NCI-H1436 (cell line): ENCODE measurements at places on chromosomes 16 and 17.
A peak's percentile ranks its signal among the peaks of the same experiment; 100 is the strongest.

GRCh38 chr17:37735165-37735564 is 9.7 kb downstream of the HNF1B start:
- no peak for DNase-seq

DNA sequence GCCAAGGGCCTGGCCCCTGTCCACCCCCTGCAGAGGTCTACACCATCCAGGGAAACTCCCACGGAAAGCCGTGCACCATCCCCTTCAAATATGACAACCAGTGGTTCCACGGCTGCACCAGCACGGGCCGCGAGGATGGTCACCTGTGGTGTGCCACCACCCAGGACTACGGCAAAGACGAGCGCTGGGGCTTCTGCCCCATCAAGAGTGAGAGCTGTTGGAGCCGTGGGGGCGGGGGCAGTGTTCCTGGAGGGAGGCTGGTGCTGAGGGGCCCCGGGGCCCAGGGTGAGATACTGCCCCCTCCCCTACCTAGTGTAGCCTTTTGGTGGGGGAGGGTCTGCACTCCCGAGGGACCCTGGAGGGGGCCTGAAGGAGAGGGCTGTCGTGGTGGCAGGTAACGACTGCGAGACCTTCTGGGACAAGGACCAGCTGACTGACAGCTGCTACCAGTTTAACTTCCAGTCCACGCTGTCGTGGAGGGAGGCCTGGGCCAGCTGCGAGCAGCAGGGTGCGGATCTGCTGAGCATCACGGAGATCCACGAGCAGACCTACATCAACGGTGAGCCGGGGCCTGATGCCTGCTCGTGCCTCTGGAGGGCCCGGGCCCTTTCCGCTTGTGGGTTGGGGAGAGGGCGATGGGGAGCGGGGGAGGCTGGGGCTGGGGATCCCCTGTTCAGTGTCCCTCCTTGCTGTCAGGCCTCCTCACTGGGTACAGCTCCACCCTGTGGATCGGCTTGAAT is 38.8 kb downstream of the MRC2 start:
- no peak for DNase-seq

GRCh38 chr17:64627797-64628196 is 34.3 kb downstream of the SMURF2 start:
- DNase-seq = no peak

DNA sequence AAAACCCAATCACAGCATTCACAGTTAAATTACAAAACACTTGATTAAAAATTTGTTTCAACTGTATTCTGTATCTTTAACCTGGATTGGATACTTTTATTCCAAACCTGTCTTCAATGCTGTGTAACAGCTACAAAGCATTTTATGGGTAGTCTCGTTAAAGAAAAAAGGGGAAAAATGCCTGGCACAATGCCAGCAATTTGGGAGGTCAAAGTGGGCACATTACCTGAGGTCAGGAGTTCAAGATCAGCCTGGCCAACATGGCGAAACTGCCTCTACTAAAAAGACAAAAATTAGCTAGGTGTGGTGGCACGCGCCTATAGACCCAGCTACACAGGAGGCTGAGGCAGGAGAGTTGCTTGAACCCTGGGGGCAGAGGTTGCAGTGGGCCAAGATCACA is 4.0 kb downstream of the GNA13 start:
- DNase-seq = no peak

DNA sequence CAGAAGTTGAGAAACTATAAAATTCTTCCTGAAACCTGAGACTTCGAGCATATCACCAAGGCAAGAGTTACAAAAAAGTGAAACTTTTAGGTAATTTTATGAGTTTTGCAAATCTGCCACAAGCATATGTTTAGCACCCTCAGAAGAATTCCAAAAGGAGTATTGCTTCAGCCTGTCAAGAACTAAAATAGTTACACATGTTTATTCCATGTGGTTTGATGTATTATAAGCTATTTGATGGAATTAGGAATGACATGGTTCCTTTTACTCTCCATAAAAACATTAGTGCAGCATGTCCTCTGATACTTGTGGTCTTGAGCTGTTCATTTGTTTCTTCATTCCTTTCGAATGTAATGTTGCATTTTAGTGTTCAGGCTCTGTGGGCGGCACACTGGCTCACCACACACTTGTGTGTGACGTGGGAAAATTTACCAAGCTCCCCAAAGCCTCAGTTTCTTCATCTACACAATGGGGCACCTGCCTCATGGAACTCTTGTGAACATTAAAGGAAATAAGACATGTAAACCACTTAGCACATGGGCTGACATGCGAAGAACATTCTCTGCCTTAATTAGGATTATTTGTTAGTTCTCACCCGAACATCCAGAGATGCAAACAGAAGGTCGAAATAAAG is 204.2 kb upstream of the FOXF1 start:
- DNase-seq = no peak

GRCh38 chr16:49811644-49812334 is 44.1 kb downstream of the ZNF423 start:
- DNase-seq = no peak

- DNase-seq = no peak
Observed at GRCh38 chr17:47257651-47258339, 4.2 kb downstream of the ITGB3 start.

GRCh38 chr17:80063830-80064585 is 27.6 kb downstream of the CCDC40 start:
- no peak for DNase-seq

- no peak for DNase-seq
Observed at GRCh38 chr16:3304370-3304769, 860 bp downstream of the TIGD7 start.

DNA sequence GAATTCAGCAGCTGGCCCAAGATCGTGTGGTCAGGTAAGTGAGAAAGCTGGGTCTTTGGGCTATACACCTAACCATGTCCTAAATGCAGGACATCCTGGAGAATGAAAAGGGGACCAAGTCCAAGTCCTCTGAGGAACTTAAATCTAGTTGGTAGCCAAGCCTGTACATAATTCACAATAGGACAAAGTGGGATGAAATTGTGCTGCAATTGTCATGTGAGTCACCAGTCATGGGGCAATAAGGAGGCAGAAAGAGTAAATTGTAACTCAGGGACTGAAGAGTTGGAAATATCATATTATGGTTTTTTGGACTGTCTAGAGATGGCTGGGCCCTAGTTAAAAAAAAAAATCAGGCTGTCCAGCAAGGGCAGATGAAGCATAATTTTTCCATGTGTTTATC is 202.6 kb downstream of the CYLD start:
- no peak for DNase-seq

DNA sequence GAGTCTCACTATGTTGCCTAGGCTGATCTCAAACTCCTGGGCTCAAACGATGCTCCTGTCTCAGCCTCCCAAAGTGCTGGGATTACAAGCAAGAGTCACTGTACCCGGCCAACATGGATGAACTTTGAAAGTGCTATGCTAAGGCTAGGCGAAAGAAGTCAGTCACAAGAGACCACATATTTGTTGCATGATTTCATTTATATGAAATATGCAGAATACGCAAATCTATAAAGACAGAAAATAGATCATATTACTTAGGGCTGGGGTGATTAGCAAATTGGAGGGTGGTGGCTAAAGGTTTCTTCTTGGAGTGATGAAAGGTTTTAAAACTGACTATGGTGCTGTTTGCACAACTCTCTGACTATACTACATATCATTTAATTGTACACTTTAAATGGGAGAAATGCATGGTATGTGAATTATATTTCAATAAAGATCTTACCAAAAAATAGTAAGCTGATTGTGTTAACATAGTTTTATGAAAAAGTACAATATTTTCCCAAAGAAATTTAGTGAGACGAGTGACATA is 1.2 kb upstream of the FLYWCH1 start:
- DNase-seq = no peak

DNA sequence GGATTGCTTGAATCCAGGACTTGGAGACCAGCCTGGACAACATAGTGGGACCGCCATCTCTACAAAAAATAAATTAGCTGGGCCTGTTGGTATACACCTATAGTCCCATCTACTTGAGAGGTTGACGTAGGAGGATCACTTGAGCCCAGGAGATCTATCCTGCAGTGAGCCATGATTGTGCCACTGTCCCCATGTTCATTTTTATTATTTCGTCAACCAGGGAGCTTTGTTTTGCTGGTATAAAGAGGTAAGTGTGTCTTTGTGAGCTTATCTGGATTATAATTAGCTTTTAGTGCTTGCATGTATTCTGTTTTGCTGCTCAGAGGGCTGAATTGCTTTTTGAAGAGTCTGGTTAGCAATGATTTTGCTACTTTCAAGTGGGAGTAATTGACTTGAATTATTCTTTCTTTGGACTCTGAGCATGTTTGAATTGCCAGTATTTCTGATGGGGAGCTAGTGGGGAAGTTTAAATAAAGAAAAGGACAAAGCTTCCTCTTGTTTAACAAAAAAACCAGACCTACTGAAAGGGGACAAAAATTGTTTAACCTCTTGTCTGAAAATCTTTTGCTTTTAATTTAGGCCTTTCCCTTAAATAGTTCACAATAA is 31.6 kb upstream of the BCAS3 start:
- DNase-seq = peak; percentile 91

DNA sequence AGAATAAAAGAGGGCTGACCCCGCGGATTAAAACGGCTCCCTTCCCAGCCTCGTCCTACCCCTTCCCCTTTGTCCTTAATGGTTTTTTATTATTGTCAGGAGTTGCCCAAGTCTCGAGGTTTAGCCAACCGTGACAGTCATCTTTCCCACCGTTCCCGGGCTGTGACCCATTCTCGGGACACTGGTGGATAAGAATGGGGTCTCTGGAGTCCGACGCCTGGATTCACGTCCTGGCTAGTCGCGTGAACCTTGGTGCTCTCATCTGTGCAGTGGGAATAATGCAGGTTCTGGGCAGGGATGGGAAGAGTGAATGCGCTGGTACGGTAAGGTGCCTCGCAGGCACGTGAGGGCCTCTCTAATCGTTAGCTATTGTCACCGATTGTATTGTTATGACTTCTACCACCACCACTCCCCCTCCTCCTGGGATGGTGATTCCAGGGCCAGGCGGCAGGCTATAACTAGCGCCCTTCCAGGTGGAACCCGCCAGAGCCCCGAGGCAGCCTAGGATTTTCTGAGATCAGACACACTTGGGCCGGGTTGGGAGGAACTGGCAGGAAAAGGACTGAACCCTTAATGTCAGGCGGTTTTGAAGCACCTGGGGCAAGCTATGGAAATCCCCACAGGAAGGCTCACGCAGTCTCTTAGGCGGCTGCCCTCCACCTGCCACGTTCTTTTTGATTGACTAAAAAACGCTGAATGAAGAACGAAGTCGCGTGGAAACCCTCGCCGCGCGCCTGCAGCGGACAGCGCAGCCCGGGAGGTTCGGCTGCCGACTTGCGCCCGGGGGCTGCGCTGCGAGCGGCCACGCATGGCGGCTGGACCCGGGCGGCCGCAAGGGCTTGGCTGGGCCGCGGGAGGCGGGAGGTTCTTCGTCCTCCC is 2.7 kb downstream of the HS3ST3B1 start:
- DNase-seq = no peak

- no peak for DNase-seq
Observed at GRCh38 chr17:81486199-81486810, 26.3 kb downstream of the ACTG1 start.

DNA sequence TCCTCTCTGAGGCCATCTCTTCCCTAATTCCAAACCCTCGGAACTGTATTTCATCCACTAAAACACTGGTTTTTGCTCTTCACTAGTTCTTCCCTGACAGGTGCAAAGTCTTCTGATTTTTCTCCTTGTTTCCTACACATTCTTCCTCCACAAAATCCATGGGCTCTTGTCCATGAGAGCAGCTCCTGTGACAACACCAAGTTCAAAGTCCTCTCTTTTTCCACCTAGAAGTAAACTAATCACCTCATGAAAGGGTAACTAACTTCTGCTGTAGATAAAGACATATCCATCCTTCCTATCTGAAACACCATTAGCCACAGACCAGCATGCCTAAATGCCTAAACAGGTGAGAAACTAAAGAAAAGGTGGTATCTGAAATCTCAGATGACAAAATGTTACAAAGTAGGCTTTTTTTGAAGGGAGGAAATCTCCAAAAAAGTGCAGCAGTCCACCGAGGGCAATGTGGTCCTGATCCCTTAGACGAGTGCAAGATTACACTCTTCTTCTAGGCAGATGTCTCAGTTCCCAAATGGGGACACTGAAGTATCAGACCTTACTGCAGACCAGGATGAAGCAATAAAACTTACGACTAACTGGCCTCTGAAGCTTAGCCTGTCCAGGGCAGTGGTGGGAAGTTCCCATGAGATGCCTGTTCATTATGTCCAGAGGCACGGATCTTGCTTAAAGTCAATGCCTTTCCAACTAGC is 2.8 kb downstream of the PIP4K2B start:
- no peak for DNase-seq

DNA sequence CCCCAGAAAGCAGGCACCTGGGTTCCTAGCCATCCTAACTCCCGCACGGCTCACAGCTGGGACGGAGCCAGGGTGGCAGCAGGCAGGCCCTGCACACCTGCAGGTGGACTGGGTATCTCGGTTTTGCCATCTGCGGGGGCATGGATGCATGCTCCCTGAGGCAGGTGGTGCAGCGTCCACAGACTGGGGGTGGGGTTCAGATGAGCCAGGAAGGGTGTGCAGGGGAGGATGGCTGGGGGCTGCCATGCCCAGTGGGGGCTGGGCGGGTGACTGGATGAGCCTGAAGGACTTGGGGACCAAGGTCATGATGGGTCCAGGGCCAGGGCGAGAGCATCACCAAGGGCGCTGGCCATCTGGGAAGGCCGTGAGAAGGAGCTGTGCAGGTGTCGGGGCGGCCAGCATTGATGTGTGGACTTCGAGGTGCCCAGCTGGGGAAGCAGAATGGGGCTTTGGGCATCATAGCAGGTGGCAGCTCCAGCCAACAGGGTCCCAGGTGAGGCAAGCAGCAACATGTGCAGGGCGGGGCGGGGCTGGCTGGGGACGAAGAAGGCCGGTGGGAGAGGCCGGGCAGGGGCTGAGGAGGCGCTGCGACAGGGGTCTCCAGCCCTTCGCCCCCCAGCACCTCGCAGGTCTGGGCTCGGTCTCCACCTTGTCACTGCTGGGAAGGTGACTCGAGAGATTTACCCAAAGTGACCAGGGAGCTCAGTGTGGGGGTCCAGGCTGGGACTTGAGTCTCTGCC is 41.0 kb upstream of the ZNF469 start:
- DNase-seq = no peak

DNA sequence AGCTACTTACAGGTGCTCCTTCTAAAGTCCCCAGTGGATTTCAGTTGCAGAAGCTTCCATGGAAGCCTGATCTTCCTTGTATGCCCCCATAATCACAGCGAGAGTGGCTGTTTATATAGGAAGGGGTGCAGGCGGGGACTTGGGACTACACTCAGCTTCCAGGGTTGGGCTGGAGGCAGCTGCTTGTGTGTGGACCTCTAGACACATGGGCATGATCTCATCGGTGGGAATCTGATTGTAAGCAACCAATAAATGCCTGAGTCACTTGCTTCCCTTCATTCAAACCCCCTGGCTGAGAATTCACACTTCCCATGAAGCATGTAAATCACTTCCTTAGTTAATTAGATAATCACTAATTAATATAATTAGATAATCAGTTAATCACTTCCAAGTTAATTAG is 1.0 kb upstream of the KRT20 start:
- DNase-seq = no peak

DNA sequence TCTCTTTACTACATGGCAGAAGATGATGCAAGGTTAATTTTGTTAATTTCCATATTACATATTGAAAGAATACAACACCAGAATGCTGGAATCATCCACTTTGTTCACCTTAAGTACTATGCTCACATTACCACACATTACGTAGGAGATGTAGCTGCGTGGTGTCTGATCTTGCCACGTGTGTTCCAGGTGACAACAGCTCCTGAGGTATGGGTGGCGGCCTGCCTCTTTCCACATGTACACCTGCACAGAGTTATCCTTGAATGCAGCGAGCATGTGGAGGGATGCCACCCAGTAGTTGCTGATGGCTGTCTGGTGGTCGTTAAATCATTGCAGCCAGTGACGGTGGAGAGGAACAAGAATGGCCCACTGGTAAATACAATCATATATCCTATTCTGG is 740.5 kb upstream of the EEF2KMT start:
- no peak for DNase-seq
